ENCODE measurements at places on chromosomes 7 and 10. TPM values are rescaled to one million over a fixed set of nuclear protein-coding genes. Genes with fewer than 3 reads are reported as not detected.

DNA sequence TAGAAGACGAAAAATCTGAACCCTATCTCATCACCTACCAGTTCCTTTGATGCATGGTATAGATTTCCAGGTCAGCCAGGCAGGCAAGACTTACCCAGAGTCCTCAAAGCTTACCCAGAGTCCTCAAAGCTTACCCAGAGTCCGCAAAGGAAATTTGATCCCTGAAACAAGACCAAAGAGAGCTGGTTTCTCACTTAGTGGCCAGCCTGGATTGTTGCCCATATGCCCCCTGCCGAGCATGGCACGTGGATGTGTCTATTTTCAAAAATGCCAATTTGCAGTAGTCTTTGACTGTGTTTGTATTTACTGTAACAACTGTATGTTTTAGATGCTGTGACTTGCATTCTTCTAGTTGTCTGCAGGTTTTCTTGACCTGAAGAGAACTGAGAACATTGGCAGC, 120.2 kb upstream of the STARD3NL start:
- no peak overlapping the region for H3K27ac ChIP-seq
- no peak overlapping the region for H3K4me3 ChIP-seq
- H3K27me3 ChIP-seq: no peaks in the 10 kb centered on the region
- no peaks in the 10 kb centered on the region for H3K4me1 ChIP-seq
- H3K36me3 ChIP-seq: no peaks in the 10 kb centered on the region

DNA sequence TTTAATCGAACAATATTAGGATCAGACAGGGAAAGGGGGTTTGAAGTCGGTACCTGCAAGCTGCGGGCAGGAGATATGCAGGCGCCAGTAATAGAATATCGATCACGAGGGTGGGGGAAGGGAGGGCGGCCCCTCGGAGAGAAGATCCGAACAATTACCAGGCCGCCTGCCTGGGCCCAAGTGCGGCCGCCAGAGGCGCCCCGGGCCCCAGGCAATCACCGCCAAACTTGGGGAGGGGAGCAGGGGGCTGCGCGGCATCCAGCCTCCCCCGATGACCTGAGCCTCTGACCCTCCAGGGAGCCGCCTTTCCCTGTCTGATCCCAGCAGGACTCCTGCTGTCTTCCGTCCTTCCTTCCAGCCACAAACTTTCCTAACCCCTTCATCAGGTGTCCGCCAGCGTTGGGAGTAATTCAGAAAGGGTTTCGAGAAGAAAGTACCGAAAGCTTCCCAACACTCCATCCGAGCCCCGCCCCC, 1.1 kb downstream of the NKX1-2 start:
- H3K27ac ChIP-seq: peak overlapping the region; percentile 55
- no peak for DNase-seq
- H3K27me3 ChIP-seq: peaks cover 82% of the 10 kb centered on the region
- no peak overlapping the region for H3K4me3 ChIP-seq

- H3K27ac ChIP-seq: no peak overlapping the region
Measured at GRCh38 chr7:22189741-22190140, 167.2 kb downstream of the RAPGEF5 start.

DNA sequence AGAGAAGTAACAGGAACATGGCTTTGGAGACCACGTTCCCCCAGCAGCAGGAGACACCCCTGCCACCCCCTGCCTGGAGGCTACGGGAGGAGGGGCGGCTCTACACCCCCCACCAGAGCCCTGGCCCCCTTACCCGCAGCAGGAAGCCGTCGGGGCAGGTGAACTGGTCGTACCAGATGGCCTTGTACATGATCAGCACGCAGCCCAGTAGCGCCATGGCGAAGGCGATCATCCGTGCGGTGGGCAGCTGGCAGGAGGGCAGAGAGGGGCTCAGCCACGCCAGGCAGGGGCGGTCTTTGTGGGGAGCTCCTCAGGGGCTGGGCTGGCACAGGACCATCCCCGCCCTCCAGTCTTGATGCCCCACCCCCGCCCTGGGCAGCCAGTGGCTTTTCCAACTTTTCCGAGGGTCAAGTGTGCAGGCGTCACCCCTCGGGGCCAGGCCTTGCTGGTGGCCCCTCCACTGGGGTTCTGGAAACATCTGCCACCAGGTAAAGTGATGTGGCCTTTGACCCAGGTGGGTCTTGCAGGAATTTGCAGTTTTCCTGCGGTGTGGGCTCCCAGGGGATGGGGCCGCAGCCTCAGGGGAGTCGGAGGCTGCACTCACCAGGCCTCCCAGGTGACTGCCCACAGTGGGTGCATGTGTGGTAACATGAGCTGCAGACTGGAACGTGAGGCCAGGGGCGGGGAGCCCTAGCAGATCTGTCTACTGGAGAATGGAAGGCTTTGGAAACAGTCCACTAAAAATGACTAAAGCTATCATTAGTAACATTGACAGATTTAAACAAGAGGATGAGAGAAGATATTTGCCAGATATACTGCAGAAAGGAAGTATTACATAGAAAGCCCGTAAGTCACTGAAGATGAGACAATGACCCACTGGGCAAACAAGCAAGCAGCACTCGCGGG, 9.7 kb downstream of the CALY start:
- no peak overlapping the region for H3K27ac ChIP-seq
- H3K36me3 ChIP-seq: no peaks in the 10 kb centered on the region
- H3K4me3 ChIP-seq: no peak overlapping the region
- H3K27me3 ChIP-seq: peaks cover 54% of the 10 kb centered on the region
- H3K4me1 ChIP-seq: no peaks in the 10 kb centered on the region

DNA sequence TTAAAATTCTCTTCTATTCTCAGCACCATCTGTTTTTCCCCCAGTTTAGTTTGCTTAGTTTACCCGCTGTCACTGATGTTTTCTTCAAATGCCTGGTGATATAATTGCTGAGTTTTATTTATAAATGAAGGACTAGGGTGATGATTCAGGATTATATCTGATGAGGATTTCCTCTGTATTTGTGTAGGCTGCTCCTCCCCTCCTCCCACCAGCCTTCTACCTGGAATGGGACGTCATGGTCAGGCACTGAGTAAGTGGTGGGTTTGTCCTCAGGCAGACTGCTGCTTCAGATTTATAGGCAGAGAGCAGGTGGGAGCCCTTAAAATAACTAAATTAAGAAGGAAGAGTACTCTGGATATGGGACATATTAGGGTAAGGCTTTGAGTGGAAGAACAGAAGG, 35.8 kb downstream of the PALS2 start:
- no peak overlapping the region for H3K27ac ChIP-seq
- H3K36me3 ChIP-seq: peaks cover 1% of the 10 kb centered on the region
- H3K27me3 ChIP-seq: no peaks in the 10 kb centered on the region
- DNase-seq: no peak
- peaks cover 16% of the 10 kb centered on the region for H3K4me1 ChIP-seq

GRCh38 chr7:139767561-139767982, 10.2 kb downstream of the HIPK2 start:
- peak overlapping the region; percentile 2 for H3K4me3 ChIP-seq
- peaks cover 61% of the 10 kb centered on the region for H3K4me1 ChIP-seq
- H3K27me3 ChIP-seq: no peaks in the 10 kb centered on the region
- H3K27ac ChIP-seq: peak overlapping the region; percentile 61
- DNase-seq: peak; percentile 32

- H3K4me1 ChIP-seq: peaks cover 5% of the 10 kb centered on the region
- H3K27ac ChIP-seq: no peak overlapping the region
- no peak for DNase-seq
- no peaks in the 10 kb centered on the region for H3K27me3 ChIP-seq
- no peaks in the 10 kb centered on the region for H3K36me3 ChIP-seq
Measured at GRCh38 chr7:77553123-77553522, 16.0 kb downstream of the PTPN12 start.

Gene ATRNL1
- not detected for total RNA-seq

- no peak overlapping the region for H3K4me3 ChIP-seq
- peaks cover 1% of the 10 kb centered on the region for H3K27me3 ChIP-seq
- H3K4me1 ChIP-seq: no peaks in the 10 kb centered on the region
- no peaks in the 10 kb centered on the region for H3K36me3 ChIP-seq
Measured at GRCh38 chr7:88772776-88773175, 13.3 kb downstream of the ZNF804B start.

- H3K27ac ChIP-seq: peak overlapping the region; percentile 87
- no peak for DNase-seq
- H3K4me3 ChIP-seq: peak overlapping the region; percentile 97
- peaks cover 17% of the 10 kb centered on the region for H3K4me1 ChIP-seq
- no peaks in the 10 kb centered on the region for H3K27me3 ChIP-seq
- H3K36me3 ChIP-seq: peaks cover 16% of the 10 kb centered on the region
Measured at GRCh38 chr10:97399843-97400545, 1.1 kb downstream of the RRP12 start.

Gene OIT3
- total RNA-seq: not detected

DNA sequence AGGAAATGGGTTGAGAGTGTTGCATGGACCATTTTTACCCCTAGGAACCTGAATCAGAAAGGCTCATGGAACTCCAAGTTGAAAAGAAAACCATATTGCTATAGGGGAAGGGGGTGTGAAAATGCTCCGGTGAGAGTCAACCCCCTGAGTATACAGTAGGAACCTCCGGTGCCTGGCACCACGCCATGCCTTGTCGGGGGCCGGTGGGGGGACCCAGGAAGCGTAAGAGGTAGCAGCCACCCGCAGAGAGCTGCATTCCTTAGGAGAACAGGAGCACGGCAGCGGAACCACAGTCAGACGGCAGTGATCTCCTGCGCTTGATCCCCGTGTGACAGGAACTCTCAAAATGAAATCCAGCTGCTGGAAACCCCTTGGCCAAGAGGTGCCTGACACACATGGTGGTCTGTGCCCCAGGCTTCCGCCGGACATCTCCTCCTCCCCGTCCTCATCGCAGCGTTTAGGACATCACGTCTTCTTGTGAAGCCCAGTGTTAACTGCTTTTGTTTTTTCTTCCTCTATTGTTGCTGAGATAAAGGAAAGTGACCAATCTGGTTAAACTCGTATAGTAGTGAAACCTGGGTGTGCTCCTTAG, 186.8 kb downstream of the CELF2 start:
- H3K4me1 ChIP-seq: peaks cover 100% of the 10 kb centered on the region
- H3K27ac ChIP-seq: peak overlapping the region; percentile 60
- peaks cover 82% of the 10 kb centered on the region for H3K36me3 ChIP-seq
- no peak for DNase-seq

Gene CAPZA2
- 143 TPM for total RNA-seq

Gene TMEM243
- 49.2 TPM for total RNA-seq

Gene COL1A2
- 10.2 TPM for total RNA-seq

GRCh38 chr10:98257198-98257597, 10.8 kb downstream of the LOXL4 start:
- no peak for DNase-seq
- no peaks in the 10 kb centered on the region for H3K36me3 ChIP-seq
- no peak overlapping the region for H3K27ac ChIP-seq
- no peak overlapping the region for H3K4me3 ChIP-seq
- H3K4me1 ChIP-seq: no peaks in the 10 kb centered on the region
- no peaks in the 10 kb centered on the region for H3K27me3 ChIP-seq

Gene ANKRD7
- total RNA-seq: not detected

DNA sequence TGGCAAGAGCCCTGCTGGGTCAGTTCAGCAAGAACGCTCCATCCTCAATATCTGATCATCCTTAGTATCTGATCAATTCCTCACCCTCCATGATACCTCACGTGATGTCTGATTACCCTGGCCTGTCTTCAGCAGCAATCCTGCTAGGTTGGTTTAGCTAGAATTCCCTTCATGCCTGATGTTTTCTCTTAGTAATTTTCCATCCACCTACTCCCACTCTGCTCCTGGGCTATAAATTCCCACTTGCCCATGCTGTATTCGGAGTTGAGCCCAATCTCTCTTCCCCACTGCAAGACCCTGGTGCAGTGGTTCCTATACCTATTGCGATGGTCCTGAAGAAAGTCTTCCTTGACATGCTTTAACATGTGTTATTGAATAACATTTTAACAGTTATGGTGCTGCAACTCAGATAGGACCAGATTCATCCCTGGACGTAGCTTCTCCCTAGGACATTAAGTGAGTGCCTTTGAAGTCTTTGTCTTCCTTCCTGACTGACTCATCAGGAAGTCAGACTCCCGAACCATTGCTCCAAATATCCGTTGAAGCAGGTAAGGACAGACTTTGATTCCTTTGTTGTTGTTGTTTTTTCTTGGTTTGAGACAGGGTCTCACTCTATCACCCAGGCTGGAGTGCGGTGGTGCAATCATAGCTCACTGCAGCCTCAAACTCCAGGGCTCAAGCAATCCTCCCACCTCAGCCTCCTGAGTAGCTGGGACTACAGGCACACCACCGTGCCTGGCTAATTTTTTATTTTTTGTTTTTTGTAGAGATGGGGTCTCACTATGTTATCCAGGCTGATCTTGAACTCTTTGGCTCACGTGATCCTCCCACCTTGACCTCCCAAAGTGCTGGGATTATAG, 29.4 kb upstream of the CLDN3 start:
- no peak overlapping the region for H3K4me3 ChIP-seq
- no peaks in the 10 kb centered on the region for H3K36me3 ChIP-seq
- no peak overlapping the region for H3K27ac ChIP-seq
- H3K27me3 ChIP-seq: no peaks in the 10 kb centered on the region

DNA sequence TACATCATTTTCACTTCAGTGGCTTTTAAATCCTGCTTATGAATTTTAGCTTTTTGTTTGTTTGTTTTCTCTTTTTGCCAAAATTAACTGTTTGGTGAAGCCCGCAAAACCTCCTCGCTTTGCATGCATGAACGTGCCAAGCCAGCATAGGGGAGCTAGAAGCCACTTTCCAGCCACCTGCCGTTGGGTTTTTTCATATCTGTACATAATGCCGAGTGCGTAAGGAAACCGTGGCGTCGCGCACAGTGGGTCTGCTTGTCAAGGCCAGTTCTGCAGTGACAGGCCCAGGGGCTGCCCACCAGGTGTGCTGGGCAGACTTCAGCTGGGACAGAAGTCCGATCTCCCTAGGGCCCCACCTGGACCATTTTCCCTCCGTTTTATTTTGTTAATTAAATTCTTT, 41.1 kb downstream of the WIPI2 start:
- H3K4me3 ChIP-seq: no peak overlapping the region
- no peak overlapping the region for H3K27ac ChIP-seq
- H3K27me3 ChIP-seq: peaks cover 2% of the 10 kb centered on the region
- peaks cover 12% of the 10 kb centered on the region for H3K4me1 ChIP-seq
- H3K36me3 ChIP-seq: peaks cover 38% of the 10 kb centered on the region

GRCh38 chr10:26859241-26860101, 1.3 kb downstream of the ABI1 start:
- no peak for DNase-seq
- peak overlapping the region; percentile 100 for H3K27ac ChIP-seq
- peak overlapping the region; percentile 97 for H3K4me3 ChIP-seq
- H3K4me1 ChIP-seq: peaks cover 48% of the 10 kb centered on the region
- H3K27me3 ChIP-seq: peaks cover 15% of the 10 kb centered on the region

Gene C10orf62
- not detected for total RNA-seq

Gene HABP2
- not detected for total RNA-seq

Gene PDE1C
- total RNA-seq: not detected

Gene RNF32
- total RNA-seq: 2.2 TPM

- peaks cover 6% of the 10 kb centered on the region for H3K36me3 ChIP-seq
- peaks cover 3% of the 10 kb centered on the region for H3K27me3 ChIP-seq
- DNase-seq: peak; percentile 13
Measured at GRCh38 chr7:140475747-140476333, 3.5 kb downstream of the MKRN1 start.

Gene FEZF1
- not detected for total RNA-seq

GRCh38 chr7:90474284-90475210, 5.1 kb downstream of the PTTG1IP2 start:
- no peaks in the 10 kb centered on the region for H3K4me1 ChIP-seq
- H3K27ac ChIP-seq: no peak overlapping the region
- no peaks in the 10 kb centered on the region for H3K36me3 ChIP-seq
- no peak overlapping the region for H3K4me3 ChIP-seq
- H3K27me3 ChIP-seq: peaks cover 3% of the 10 kb centered on the region

Measured in activated T-helper 1 cell treated with anti-CD3 and anti-CD28 coated beads, Interleukin-12 subunit alpha, Interleukin-12 subunit beta, Interleukin-2, Interleukin-4 antibody, amounts not matched to agents 30 ng/mL and 10 ng/mL and 1 ng/mL, durations not matched to agents 14 hours and 24 hours and 36 hours (primary cell).